Suppressor macrophage treated with lipopolysaccharide for 4 hours (primary cell): ENCODE measurements at places on chromosomes 5 and 9.

DNA sequence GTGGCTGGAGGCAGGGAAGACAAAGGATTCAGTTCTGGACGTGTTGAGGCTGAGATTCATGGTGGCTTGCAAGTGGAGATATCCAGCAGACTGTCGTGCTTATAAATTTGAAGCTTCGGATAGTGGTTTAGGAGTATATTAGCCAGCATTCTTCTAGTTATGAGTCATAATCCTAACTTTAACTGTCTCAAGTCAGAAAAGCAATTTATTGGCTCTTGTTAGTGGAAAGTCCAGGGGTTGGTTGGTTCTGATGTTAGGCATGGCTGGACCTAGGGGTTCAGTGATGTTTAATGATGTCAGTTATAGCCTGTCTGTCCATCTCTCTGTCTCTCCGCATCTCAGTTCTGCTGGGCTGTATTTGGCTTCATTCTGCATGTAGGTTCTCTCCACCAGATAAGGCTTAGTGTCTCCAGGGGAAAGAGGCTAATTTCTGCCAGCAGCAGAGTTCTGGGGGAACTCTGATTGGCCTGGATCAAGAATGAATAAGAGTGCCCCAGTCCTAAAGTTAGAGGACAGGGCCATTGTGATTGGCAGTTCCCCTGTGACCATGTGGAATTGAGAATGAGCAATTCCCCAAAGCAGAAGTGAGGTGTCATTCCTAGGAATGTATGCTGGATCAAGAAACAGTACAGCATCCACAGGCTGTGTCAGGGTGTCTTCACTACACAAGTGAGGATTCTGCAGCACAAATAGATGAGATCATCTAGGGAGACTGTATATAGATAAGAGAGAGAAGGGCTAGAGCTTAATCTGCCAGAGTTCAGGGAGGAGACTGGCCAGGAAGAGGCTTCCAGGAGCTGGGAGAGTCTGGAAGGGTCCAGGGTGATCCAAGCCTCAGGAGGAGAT, 72.9 kb upstream of the SHB start:
- DNase-seq: no peak

- no peak for DNase-seq
Observed at GRCh38 chr9:32322622-32323021, 61.8 kb upstream of the ACO1 start.

DNA sequence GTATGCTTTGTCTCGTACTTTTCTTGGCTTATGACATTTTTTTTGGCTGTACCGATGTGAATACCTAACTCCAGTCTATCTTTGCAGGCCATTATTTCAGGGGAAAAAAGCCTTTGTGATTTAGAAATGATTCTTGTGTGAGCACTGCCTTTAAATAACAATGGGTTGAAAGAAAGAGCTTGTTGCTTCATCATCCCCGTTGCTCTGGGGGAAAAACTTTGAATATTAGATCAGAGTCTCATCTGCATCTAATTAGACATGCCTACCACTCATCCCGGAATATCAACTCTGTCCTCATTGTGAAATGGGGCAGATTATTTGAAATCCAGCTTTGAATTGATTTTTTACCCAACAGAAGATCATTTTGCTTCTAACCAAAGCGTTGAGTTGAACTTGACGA, 13.5 kb downstream of the CXCL14 start:
- DNase-seq: no peak

- peak; percentile 29 for DNase-seq
Observed at GRCh38 chr9:115593587-115594091, 475.7 kb upstream of the TNC start.
